ENCODE measurements at places on chromosomes 5 and 9.

DNA sequence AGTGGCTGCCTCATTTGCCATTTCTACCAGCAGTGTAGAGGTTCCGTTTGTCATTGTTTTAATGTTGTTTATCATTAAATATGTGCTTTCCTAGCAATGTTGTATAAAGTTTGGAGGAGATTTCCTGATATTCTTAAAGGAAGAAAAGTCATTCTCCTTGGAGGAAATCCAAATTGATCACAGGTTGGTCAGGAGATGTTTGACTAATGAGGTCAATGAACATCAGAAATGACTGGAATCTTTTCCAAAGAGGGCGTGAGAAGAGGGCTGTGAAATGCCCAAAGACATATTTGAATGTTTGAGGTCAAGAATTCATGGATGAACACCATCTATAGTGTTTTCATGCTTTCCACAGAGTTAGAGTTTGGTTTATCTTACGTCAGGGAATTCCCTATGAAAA lies 471.3 kb downstream of the MAT2B start:
- peak; percentile 14 for DNase-seq

DNA sequence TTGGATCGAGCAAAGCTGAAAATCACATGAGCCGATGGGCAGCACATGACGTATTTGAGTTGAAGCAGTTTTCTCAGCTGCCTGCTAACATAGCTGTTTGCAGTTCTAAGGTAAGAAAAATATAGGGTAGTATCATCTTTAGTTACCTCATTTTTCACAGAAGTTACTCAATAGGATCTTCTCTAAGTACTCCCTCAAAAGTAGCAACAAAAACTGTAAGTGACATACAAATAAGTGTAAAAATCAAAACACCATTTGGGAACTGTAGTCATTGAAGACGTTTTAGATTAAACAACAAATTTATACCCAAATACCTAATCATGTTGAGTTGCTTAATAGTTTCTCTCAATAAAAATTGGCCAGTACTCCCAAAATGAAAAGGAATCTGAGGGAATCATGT lies 102.6 kb downstream of the ERCC6L2 start:
- DNase-seq: no peak

- DNase-seq: no peak
These were observed 743 bp downstream of the NR3C1 start for GRCh38 chr5:143402553-143403333.

- DNase-seq: no peak
These were observed 149.2 kb upstream of the RGMB start for GRCh38 chr5:98624145-98624880.

- no peak for DNase-seq
These were observed 33.5 kb downstream of the EPB41L4A start for GRCh38 chr5:112385566-112385965.

- no peak for DNase-seq
These were observed 17.0 kb downstream of the WNK2 start for GRCh38 chr9:93200989-93201334.

- DNase-seq: no peak
These were observed 650 bp downstream of the FRMD3 start for GRCh38 chr9:83537331-83538171.

DNA sequence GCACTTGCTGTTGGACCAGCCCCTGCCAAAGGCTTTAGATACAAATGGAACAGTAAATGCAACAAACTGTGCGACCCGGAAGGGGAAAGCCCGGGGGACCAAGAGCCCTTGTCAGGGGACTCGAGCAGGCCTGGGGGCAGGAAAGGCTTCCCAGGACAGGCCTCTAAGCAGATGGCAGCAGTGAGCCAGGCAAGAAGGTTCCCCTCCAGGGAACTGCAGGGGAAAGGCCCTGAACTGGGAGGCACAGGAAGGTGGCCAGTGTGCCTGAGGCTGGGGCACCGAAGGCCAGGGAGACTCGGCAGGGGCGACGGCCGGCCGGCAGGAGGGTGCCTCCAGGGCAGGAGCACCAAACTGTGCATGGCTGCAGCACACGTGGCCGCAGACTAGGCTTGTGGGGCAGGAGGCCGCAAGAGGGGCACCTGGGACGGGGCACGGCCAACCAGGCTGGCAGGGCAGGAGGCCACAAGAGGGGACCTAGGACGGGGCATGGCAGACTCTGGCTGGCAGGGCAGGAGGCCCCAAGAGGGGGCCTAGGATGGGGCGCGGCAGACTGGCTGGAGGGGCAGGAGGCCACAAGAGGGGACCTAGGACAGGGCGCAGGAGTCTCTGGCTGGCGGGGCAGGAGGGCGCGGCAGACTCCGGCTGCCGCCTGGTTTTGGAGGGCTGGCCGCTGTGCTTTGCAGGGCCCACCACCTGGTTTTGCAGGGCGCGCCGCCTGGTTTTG lies 10.0 kb downstream of the VAV2 start:
- DNase-seq: no peak

DNA sequence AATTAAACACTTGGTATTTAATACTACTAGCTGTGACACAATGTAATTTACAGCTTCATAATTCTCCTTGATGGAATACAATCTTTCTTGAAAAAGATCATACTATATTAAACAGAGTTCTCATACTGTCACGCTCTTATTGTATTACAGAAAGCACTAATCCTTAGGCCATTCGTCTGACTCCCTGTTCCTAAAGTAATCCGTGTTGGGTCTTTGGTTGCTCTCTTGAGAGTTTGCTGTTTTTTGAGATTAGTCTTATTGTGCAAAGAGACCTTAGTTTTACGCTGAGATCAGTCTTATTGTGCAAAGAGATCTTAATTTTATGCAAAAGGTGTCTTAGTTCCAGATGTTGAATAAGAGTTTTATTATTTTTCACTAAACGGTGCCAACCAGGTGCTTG lies 190.6 kb downstream of the ISL1 start:
- DNase-seq: no peak

GRCh38 chr9:84780385-84780784 lies 110.9 kb downstream of the NTRK2 start:
- DNase-seq: no peak

DNA sequence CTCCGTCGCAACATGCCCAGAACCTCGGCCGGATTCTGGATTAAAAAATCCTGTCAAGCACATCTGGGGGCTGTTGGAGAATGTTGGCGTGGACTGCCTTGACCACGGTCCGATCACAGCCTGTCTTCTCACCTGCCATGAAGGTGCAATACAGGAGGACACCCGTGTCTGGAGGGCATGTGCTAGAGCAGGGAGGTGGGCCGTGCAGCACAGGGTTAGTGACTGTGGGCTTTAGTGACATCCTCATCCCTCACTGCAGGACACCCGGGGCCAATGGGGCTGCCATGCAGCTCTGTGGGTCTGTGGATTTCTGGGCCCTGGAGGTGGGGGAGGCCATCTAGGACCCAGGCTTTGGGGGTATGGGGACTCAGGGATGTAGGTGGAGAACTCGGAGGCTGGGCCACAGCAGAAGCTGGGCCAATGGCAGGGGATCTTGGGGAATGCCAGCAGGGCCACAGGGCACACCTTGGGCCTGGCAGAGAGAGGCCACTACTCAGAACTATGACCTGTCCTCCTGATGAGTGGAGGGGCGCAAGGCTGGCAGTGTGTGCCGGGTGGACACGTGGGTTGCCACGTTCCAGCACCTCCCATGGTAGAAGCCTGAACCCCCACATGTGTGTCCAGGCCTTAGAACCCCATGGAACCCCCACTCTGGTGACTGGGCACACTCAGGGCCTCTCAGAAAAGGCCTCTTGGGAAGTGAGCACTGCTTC lies 23.3 kb downstream of the ZDHHC11B start:
- DNase-seq: no peak

DNA sequence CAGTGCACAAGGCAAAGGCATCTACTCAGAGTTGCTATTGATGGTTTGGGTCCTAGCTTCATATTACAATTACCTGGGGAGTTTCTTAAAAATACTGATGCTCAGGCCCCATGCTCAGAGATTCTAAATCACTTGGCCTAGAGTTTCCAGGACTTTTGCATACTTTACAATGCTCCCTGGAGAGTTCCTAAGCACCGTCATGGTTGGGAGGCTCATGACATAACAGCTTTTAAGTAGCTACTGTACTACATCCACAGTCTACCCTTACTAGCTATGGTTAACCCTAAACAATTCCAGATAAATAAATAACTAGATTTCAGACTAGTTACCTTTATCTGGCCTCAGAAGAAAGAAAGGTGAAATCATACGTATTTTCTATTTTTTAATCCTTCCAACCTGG lies 414.4 kb downstream of the PDE4D start:
- no peak for DNase-seq

DNA sequence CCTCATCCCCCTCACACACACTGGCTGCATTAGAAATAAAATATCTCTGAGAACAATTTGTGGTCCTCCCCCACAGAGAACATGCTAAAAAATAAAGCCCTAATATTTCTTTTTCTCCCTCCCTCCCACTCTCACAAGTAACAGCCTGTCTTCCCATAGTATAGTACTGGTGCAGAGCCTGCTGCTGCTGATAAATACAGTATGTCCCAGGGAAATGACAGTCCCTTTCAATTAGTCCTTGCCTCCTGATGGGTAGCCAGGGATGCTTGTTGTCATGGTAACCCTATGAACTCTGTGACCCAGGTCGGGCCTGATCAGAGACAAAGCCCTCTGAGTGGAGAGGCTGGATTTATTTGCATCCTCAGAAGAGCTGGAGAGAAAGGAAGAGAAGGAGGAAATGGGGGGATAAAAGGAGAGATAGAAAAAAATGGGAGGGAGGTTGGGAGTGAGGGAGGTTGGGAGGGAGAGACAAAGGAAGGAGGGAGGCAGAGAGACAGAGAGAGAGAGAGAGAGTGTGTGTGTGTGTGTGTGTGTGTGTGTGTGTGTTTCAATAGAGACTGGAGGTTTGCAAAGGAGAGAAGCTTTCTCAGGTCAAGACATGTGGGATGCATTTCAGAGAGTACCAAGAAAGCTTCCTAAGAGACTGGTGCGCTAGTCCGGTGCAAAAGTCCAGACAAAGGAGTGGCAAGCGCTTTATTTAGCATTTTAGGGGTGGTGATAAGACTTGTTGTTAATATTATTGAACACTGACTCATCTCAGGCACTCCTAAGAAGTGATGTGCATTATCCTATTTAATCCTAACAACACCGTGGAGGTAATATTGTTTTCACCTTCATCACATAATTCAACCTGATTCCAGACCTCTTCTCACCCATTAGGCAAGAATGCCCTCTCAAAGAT lies 260.8 kb downstream of the FAM114A2 start:
- no peak for DNase-seq

DNA sequence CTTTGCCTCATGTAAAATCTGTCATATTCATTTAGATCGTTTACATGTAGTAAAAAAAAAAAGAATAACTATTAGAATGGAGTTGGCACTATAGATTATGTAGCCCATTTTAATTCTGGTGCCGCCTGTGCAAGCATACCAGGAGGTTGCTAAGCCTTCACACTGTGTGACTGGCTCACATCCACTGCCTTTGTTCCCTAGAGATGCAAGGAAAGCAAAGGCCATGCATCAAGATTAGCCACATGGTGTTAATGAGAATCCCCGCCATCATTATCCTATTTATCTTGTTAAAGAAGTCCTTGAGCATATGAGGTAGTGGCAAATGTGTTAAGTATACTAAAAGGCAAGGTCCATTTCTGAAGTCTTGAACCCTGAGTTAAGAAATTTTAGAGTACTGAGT lies 279.6 kb downstream of the RFX3 start:
- DNase-seq: no peak

DNA sequence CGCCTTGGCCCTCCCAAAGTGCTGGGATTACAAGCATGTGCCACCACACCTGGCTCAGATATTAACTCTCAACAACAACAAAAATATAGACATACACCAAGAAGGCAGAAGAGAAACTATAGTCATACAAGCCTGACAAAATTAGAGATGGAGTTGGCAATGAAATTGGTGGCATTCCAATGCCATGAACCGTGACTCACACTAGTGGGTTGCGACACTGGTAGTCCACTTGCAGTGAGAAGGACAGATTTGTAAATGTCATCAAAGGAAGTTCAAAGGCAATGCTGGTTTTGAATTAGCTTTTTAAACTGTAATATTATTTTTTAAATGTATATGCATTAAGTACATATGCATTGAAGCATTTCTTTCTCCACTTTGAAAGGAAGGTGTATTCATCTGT lies 8.5 kb upstream of the DNAJC25 start:
- no peak for DNase-seq

- DNase-seq: no peak
These were observed 47.8 kb upstream of the JADE2 start for GRCh38 chr5:134477462-134478245.

GRCh38 chr5:111953351-111954127 lies 196.5 kb upstream of the NREP start:
- DNase-seq: peak; percentile 85

- no peak for DNase-seq
These were observed 95.3 kb upstream of the CCDC112 start for GRCh38 chr5:115391780-115392179.

DNA sequence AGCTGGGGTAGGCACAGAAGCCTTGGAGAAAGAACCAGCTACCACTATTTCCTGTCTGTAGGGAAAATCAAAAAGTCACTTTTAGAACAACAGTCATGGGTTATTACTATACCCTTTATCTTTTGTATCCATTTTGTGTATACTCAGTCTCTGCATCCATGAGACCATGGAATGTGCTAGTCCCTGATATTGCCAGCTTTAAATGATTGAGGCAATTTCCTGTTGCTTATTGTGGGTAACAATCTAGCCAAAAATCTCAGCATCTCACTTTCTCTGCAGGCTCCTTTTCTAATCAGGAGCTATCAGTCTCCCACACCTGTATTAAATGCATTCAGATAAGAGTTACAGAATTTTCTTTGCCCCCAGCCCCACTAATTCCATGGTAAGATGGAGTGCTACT lies 968 bp upstream of the KDM3B start:
- no peak for DNase-seq

DNA sequence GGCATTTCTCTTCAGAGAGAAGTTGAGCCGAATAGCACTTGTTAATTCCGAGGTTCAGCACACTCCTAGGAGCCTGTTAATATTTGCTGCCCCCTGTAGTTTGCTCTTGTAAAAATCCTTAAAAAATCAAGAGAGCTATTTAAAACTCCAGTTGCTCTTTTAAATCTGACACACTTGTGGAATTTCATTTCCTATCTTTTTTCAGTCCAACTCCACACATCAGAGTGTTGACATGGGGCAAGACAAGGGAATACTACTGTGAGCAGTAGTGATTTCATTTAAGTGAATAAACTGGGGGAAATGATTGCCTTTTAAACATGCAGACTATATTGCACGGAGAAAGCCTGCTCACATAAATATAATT lies 1096.3 kb upstream of the DMAC1 start:
- DNase-seq: no peak

DNA sequence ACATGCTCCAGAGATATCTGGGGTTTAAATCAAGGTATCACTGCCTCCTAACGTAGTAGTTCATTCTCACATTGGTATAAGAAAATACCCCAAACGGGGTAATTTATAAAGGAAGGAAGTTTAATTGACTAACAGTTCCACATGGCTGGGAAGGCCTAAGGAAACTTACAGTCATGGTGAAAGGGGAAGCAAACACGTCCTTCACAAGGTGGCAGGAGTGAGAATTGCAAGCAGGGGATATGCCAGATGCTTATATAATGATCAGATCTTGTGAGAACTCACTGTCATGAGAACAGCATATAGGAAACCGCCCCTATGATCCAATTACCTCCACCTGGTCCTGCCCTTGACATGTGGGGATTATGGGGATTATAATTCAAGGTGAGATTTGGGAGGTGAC lies 1280.2 kb upstream of the C9orf72 start:
- DNase-seq: no peak

Data from non-pigmented ciliary epithelial cell (primary cell).